ENCODE measurements at places on chromosomes 4 and X.

- no peak for DNase-seq
Measured at GRCh38 chr4:34845926-34846325, 1398.4 kb downstream of the ARAP2 start.

DNA sequence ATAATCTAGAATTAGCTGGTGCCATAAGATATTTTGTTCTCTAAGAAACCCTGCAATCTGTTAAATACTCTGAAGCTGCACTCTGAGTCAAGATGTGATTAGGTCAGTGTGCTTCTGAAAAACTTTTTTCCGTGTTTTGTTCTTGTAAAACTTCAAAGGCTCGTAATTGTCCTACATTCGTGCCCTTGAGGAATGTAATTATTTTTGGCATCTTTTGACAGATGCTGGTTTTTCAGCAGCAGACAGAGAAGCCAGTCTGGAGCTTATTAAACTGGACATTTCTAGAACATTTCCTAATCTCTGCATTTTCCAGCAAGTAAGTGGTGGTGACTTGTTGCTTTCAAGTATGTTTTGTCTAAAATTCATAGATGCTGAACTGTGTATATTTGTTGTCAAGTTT is 36.8 kb upstream of the TADA2B start:
- DNase-seq, result no peak

DNA sequence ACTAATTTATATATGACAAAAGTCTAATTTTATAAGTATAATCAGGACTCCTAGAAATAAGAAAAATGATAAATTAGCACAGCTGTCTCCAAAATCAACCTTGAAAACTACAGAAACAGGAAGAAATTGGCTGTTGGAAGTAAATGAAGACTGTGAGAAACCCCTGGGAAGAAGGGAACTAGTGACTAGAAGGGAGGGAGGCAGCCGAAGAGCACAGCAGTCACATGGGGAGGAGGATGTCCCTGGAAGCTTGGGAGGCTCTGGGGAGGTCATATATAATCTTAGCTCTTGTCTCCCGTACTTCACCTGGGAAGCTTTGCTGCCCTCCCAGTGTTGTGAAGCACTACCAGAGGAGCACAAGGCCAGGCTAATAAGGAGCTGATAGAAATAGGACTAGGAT is 8.9 kb upstream of the TMA16 start:
- DNase-seq, result no peak

GRCh38 chr4:68985442-68985841 is 33.8 kb upstream of the UGT2A3 start:
- DNase-seq, result no peak

- DNase-seq, result no peak
Measured at GRCh38 chr4:100063355-100063754, 113.3 kb upstream of the H2AZ1 start.

GRCh38 chr4:169420291-169420690 is 149.5 kb upstream of the SH3RF1 start:
- no peak for DNase-seq

DNA sequence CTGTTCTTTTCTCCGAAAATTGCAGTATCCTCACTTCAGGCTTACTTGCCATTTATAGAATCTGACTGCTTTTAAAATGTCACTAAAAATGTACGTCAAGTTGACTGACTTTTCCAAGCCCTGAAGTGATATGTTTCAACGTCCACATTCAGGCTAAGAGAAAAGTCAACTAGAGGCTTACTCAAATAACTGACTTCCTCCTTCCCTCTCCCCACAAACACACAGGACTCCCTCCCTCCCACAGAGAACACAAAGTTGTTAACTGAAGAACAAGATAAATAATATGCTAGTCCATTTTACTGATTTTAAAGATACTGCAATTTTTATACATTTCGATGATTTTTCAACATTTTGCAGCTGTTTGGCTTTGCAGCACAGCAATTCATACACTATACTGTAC is 13.8 kb upstream of the CDKL2 start:
- DNase-seq, result no peak

DNA sequence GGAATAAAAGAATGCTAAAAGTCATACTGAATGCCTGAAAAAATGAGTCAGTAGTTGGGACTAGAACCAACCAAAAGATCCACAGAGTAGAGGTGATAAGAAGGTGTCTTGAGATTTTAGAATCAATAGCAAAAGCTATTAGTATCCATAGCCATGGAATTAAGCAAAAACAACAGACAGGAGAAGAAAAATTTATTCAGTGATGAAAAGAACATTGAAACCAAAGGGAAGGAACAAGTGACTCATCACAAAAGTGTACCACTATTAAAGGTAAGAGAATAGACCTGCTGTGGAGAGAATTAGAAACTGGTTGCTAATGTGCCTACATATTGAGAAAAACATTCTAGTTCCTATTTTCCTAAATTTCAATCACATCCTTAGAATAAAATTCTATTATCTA is 182.0 kb upstream of the NEIL3 start:
- DNase-seq, result no peak

DNA sequence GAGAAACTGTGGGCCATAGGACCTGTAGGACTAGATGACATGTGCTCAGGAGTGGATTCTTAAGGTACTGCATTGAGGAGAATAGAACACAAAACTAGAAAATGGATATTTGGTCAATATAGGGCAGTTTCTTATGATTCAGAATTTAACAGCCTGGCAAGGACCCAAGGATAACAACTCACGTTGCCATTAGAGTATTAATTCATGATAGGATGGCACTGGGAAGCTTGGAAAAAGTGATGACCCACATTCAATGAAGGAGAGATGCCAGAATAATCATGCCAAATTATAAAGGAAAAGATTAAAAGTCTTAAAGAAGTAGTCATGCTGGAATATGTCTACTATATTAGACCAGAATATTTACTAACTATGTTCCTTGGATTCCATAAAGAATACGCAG is 594.5 kb downstream of the ANKRD50 start:
- DNase-seq, result no peak

DNA sequence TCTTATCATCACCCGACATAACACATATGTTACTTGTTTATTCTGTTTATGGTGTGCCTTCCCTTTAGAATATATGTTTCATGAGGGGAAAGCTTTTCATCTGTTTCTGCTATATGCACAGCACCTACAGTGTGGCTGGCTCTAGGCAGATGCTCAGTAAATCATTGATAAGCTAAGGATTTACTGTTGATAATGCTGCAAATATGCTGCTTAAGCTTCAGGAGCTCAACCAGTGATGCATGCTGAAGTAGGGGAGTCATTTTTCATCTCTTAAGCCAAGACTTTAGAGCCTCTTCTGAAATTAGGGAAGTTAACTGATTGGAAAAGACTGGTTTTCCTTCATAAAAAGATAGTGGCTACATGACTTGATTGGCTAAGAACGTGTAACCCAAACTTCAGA is 16.4 kb downstream of the FAT4 start:
- no peak for DNase-seq

DNA sequence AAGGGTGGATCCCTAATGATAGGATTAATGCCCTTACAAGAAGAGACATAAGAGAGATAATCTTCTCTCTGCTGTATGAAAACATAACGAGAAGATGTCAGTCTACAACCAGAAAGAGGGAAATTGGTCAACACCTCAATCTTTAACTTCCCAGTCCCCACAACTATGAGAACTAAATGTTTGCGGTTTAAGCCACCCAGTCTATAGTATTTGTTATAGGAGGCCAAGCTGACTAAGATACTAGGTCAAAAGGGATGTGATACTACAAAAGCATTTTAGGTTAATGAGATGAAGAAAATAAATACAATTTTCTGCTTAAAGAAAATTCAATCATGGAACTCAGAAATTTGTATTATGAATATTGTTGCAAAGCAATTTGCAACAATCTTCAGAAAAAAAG is 55.4 kb upstream of the LHFPL1 start:
- DNase-seq, result no peak

DNA sequence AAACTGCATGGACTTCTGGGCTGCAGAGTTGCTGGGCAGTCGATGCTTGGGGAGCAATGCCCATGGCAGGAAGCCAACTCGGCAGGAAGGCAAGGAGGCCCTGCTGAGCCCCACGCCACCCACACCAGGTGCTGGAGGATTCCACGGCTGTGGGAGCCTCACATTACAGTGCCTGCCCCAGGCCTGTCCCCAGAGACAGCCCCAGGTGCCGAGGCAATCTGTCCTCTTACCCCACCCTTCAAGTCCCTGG is 53.9 kb downstream of the HMX1 start:
- DNase-seq, result no peak

- no peak for DNase-seq
Measured at GRCh38 chrX:68822641-68823410, 6.0 kb upstream of the EFNB1 start.

- no peak for DNase-seq
Measured at GRCh38 chr4:7871356-7871755, 68.3 kb downstream of the AFAP1 start.

DNA sequence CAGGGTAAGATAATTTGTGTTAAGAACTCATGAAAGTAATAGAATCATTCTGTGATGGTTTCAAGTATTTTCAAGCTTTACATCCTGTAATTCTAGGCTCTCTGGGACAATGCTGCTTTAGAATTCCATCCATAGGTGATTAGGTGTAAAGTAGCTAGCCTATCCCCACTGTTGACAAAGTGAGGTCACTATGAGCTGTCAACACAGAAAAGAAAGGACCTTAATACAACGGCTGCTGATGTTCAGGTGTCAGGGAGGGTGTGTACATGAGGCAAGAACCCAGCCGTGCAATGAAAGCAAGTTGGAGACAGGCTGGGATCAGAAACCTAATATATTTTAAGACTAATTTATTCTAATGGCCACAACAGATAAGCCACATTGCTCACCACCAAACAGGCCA is 36.8 kb upstream of the SH3RF1 start:
- no peak for DNase-seq

GRCh38 chr4:4501679-4502078 is 40.2 kb downstream of the STX18 start:
- DNase-seq, result no peak

GRCh38 chr4:4574792-4575191 is 32.9 kb upstream of the STX18 start:
- DNase-seq, result no peak

DNA sequence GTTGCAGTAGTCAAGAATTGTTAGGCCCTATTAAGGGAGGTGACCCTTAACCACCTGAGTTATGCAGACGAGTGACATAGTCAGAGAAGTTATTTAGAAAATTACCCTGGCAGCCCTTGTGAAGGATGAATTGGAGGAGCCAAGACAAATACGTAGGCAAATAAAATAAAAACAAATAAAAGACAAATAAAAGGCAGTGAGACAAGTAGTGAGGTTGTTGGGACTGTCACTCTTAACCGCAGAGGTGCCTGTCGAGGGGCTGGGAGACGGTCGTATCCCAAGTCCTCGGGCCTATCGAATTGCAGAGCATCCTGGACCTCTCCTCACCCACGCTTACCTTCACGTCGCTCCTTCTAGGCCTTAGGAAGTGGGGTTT is 58.0 kb upstream of the ZC4H2 start:
- DNase-seq, result no peak

GRCh38 chrX:132568291-132568690 is 79.5 kb upstream of the MBNL3 start:
- no peak for DNase-seq

DNA sequence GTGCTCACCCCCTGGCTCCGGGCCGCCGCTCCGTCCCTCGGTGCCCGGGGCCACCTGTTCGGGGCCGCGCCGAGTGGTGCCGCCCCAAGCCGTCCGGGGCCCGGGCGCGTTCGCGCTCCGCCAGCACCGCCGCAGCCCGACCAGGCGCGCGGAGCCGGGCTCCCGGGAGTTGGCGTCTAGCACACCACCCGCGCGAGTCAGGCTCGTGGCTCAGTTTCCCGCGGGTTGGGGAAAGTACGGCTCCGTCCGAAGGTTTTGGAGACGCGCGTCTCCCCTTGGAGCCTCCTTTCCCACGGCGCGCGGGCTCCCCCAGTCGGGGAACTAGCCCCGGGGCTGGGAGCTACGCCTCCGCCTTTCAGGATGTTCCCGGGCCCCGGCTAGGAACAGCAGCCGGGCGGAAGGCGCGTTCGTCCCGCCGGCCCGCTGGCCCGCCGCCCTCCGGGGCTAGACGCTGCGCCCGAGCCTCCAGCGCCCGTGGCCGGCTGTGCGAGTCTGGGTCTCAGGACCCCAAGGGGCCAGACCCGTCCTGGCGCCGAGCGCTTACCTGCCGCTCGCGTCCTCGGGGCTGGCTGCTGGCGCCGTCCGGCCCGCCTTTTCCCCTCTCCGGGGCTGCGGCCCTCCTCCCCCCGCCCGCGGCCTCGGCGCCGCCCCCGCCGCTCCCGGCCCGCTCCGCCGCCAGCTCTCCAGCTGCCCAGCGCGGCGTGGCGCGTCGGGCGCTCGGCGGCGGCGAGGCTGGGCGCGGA is at the start of gene ADGRG2:
ADGRG2 (minus strand) TSS at position 571 of the 743 bp plus-strand sequence. CDS start 53,634 bp downstream, outside the sequence.
- no peak for DNase-seq

DNA sequence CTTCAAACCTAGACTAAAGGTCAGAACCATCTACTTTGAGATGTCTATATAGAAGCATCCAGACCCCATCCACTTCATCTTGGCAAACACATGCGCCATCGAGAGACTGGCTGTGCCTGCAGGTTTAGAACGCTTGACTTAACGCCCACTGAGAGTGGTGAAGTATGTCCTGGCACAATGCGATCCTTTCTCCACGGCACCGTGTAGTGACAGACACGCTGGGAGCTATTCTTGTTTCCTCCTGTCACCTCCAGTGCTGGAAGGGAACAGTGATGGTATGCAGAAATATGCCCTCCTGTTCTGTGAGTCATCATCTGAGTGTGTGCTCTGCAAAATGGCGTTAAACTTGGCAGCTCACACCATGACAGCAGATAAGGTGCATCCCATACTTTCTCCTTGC is 330.2 kb downstream of the NLGN4X start:
- no peak for DNase-seq

DNA sequence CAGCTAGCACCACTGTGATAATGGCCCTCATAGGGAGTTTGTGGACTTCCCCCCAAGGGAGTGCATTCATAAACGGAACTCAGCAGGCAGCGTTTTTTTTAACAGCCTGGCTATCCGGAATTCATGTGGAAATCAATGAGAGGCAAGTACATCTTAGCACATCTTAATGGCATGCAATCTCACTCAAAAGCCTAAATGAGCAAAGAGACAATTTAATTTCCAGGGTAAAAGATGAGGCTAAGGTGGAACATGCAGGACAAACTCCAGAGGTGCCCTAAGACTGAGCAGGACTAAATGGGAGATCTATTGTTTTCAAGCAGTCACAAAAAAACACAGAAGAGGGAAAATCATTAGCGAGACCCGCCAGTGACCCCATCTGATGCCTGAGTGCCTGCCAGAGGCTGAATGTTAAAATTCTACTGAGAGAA is 243.5 kb upstream of the KCNIP4 start:
- DNase-seq, result no peak

- DNase-seq, result no peak
Measured at GRCh38 chr4:187283201-187283955, 559.7 kb upstream of the FAT1 start.

DNA sequence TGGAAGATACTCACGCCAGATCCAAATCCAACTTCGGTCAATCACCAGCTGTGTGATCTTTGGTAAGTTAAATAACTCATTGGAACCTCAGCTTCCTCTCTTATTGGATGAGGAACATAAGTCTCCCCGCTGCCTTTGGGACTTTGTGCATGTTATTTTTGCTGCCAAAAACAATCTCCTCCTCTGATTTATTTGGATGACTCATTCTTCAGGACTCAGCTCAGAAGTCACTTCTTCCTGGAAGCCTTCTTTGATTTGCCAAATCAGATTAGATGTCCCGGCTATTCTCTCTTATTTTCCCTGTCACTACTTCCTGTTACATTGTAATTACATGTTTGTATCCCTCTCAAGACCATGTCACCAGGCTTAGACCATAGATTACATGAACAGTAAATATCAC is 138.0 kb upstream of the BOD1L1 start:
- DNase-seq, result no peak
